Activated CD4-positive, alpha-beta T cell treated with anti-CD3 and anti-CD28 coated beads, Interleukin-2, amount 10 ng/mL, durations not matched to agents 24 days and 14 days (primary cell): ENCODE measurements at places on chromosomes 1 and 21. TPM values are rescaled to one million over a fixed set of nuclear protein-coding genes. Genes with fewer than 3 reads are reported as not detected.

The GUCA2B gene
- not detected in 2 replicates for total RNA-seq

DNA sequence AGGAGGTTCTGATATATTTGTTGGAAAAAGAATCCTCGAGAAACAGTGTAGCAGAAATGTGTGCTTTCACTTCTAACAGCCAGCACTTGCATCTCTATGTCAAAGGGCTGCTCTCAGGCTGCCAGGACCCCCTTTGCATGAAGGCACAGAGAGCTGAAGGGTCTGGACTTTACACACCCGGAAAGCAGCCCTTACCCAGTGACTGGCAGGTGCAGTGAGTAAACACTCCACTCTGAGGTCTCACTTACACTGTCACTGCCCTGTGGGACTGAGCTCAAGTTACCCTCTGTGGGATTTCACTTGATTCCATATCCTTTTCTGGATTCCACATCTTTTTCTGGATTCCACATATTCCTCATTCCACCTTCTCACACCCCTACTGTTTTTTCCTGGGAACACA is 40.8 kb upstream of the PPP2R5A start:
- peaks cover 7% of the 10 kb centered on the region for H3K36me3 ChIP-seq
- no peak for DNase-seq
- H3K27ac ChIP-seq, result peak overlapping the region; percentile 34
- H3K27me3 ChIP-seq, result peaks cover 2% of the 10 kb centered on the region
- H3K4me1 ChIP-seq, result peaks cover 24% of the 10 kb centered on the region

The KRTCAP2 gene
- 244 and 245 TPM in 2 replicates for total RNA-seq

The CYYR1 gene
- not detected in 2 replicates for total RNA-seq

DNA sequence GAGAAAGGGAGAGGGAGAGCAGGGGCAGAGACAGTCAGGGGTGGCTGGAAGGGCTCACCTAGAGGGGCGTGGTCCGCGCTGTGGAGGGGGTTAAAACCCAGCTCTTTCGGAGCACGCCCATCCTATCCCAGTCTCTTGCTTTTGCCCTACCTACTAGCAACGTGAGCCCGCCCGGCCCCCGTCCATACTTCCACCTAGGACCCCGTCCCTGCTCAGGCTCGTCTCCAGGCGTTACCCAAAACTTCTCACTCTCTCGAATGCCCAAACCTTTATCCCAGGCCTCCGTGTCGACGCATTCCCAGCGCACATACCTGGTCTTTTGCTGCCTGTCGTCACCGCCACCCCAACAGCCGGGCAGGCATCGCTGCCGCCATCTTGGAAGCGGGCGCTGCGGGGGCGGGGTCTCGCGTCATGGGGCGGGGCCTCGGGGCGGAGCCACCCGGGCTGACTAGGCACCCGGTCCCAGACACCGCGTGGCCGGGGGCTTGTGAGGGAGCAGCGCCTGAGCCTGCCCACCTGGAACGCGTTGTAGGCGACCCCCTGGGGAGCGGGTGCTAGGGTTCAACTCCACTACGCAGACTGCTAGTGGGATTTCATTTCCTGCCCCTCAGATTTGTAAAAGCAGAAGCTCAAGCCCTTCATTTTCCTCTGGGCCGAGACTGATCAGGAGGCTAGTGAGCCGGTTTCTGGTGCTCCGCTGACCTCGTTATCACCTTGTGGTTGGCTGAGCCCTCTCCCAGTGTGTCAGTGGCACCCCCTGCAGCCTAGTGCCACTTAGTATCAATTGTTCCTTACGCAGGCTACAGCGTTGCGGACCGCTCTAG is at the start of gene B4GALT3:
TSS of gene B4GALT3 (minus strand) at position 396 of the 824 bp plus-strand sequence. CDS start 1,447 bp downstream, outside the sequence.
- H3K36me3 ChIP-seq, result peaks cover 42% of the 10 kb centered on the region
- H3K4me3 ChIP-seq, result peak within 1 kb of the TSS; percentile 100
- H3K4me1 ChIP-seq, result peaks cover 59% of the 10 kb centered on the region
- H3K27ac ChIP-seq, result peak within 1 kb of the TSS; percentile 100
- DNase-seq, result peak; percentile 99

GRCh38 chr1:8239039-8239305 is 78.9 kb upstream of the SLC45A1 start:
- peaks cover 4% of the 10 kb centered on the region for H3K27me3 ChIP-seq
- DNase-seq, result no peak
- H3K4me3 ChIP-seq, result no peak overlapping the region
- peaks cover 6% of the 10 kb centered on the region for H3K4me1 ChIP-seq

The DLGAP3 gene
- total RNA-seq, result 0.54 and 0.75 TPM in 2 replicates

- no peaks in the 10 kb centered on the region for H3K4me1 ChIP-seq
- peaks cover 2% of the 10 kb centered on the region for H3K27me3 ChIP-seq
- no peaks in the 10 kb centered on the region for H3K36me3 ChIP-seq
- no peak overlapping the region for H3K27ac ChIP-seq
- H3K4me3 ChIP-seq, result no peak overlapping the region
Measured at GRCh38 chr1:76428028-76428427, 353.5 kb downstream of the ST6GALNAC3 start.

DNA sequence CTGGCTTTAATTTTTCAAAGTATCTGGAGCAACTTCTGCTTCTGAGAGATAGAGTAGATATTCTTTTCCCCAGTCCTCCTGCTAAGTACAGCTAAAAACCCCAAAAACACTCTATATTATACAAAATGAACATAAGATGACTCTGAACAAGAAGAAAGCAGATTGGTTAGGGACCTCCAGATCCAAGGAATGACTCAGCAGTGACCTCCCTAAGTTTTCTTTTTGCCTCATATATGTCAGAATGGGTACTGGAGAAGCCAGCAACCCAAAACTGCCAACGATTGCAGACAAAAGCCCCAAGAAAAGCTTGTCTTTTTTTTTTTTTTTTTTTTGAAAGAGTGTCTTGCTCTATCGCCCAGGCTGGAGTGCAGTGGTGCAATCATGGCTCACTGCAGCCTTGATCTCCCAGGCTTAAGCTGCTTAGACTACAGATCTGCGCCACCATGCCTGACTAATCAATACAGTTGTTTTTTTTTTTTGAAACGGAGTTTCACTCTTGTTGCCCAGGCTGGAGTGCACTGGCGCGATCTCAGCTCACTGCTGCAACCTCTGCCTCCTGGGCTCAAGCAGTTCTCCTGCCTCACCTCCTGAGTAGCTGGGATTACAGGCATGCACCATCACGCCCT is 22.7 kb downstream of the NDUFS5 start:
- DNase-seq, result no peak
- H3K27ac ChIP-seq, result no peak overlapping the region
- peaks cover 4% of the 10 kb centered on the region for H3K4me1 ChIP-seq
- no peaks in the 10 kb centered on the region for H3K27me3 ChIP-seq

GRCh38 chr1:171919891-171920887 is 78.9 kb downstream of the DNM3 start:
- no peak for DNase-seq
- no peaks in the 10 kb centered on the region for H3K4me1 ChIP-seq
- no peak overlapping the region for H3K4me3 ChIP-seq

DNA sequence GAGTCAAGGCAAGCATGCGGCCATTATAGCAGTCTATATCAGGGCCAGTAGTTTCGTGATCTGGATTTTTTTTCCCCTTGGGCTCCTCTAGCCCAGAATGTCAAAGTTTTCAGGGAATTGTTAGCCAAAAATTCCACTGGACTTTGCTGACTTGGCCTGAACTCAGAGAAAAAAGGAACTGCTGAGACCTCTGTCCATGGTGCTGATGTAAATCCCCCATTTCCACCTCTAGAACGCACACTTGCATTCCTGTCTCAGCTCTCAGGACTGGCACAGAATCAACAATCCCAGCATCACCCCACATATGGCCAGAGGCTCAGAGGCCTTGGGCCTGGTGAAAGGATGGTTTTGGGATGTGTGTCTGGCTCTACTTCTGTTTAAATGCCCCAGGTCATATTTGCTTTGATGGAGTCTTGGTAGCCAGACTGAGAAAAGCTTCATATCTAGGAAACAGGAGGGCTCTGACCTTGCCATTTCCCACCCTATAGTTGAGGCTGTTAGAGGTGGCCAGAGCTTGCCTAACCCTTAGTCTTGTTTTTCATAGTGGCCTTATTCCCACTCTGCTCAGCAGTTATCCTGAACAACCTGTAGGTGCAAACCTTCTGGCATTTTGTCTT is 16.9 kb upstream of the EFCAB14 start:
- DNase-seq, result peak; percentile 79
- H3K27me3 ChIP-seq, result peaks cover 15% of the 10 kb centered on the region
- H3K4me3 ChIP-seq, result no peak overlapping the region
- H3K36me3 ChIP-seq, result no peaks in the 10 kb centered on the region

- H3K36me3 ChIP-seq, result peaks cover 4% of the 10 kb centered on the region
- H3K4me1 ChIP-seq, result peaks cover 27% of the 10 kb centered on the region
- peaks cover 5% of the 10 kb centered on the region for H3K27me3 ChIP-seq
- no peak overlapping the region for H3K4me3 ChIP-seq
- H3K27ac ChIP-seq, result no peak overlapping the region
- DNase-seq, result no peak
Measured at GRCh38 chr21:31370281-31370892, 26.3 kb upstream of the TIAM1 start.

DNA sequence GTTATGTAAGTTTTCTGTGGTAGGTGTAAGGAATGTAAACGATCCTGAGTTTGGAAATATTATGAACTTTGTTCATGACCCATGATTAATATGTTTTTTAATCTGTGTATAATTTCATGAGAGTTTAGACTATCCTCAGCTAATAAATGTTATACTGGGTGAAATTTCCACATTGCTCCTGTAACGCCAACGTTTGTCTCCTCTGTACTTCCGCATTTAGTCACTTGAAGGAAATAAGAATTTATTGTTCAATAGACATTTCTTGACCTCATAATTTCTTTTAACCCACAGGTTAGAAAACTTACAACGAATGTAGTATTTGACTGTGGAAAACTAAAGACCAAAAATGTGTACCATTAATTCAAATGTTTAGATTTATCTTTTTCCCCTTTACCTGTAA is 876 bp downstream of the KCNJ15 start:
- no peaks in the 10 kb centered on the region for H3K36me3 ChIP-seq
- no peak overlapping the region for H3K27ac ChIP-seq
- no peak overlapping the region for H3K4me3 ChIP-seq
- peaks cover 39% of the 10 kb centered on the region for H3K27me3 ChIP-seq

The FCRL1 gene
- total RNA-seq, result not detected in 2 replicates

- H3K4me1 ChIP-seq, result peaks cover 22% of the 10 kb centered on the region
- DNase-seq, result no peak
- no peaks in the 10 kb centered on the region for H3K36me3 ChIP-seq
Measured at GRCh38 chr1:31977385-31978131, 36.1 kb upstream of the KHDRBS1 start.

- H3K27ac ChIP-seq, result no peak overlapping the region
- H3K4me3 ChIP-seq, result no peak overlapping the region
Measured at GRCh38 chr21:16013570-16013969, 283.8 kb downstream of the USP25 start.

The FAM110D gene
- total RNA-seq, result 0.07 and 0.09 TPM in 2 replicates

DNA sequence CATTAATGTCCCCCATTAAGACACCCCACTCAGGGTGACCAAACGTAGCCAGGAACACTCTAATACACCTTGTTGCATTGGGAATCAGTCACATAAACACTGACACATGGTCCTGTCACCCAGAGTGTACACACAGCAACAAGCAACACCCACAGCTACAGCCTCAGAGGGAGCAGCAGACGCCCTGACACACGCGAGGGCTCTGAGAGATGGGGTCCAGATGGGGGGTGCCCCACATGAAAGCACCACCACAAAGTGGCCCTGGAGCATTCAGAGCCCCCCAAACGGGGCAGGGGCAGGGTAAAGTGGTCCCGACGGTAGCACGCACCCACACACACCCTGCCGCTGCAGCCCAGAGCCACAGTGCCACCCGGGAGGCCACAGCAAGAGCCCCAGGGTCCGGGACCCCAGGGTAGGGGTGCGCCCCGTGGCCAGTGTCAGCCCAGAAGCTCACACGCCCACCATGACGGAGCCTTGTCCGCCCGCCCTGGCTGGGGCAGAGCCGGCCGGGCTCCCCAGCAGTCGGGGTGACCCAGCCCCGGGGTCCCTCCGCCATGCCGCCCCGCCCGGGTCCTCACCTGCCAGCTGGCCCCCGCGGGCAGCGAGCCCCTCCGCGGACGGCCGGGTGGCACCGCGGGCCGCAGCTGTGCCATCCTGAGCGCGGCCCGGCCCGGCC is 47.3 kb downstream of the RAP1GAP start:
- H3K36me3 ChIP-seq, result no peaks in the 10 kb centered on the region
- peaks cover 19% of the 10 kb centered on the region for H3K27me3 ChIP-seq
- peak overlapping the region; percentile 49 for H3K4me3 ChIP-seq
- H3K27ac ChIP-seq, result no peak overlapping the region
- no peaks in the 10 kb centered on the region for H3K4me1 ChIP-seq

DNA sequence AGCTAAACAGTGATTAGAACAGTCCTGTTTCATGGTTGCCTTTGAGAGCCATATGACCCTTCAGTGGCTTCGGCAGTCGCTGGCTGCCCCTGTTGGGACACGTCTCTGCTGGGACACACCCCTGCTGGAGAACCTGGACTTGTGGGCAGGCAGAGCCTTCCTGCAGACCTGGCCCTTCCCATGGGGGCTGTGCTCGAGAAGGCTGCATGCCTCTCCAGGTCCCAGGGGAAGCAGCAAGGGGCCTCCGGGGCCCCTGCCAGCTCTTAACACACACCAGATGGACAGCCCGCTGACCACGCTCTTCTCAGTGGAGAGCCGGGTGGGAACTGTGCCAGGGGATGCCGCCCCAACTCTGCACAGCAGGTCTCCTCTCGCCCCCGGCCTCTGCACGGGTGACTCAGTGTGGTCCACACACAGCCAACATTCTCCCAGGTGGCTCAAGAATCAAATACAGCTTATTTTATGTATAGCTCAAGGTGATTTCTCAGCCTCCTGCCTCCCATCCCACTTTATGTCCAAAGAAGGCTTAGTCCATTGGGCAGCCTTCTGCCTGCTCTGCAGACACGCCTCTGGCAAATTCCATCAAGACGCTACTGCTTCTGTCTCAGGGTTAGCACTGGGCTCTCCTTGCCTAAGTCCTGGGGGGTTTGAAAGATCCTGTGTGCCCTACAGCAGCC is 450.8 kb downstream of the KIF26B start:
- H3K27ac ChIP-seq, result no peak overlapping the region
- H3K27me3 ChIP-seq, result peaks cover 2% of the 10 kb centered on the region
- no peak overlapping the region for H3K4me3 ChIP-seq
- H3K4me1 ChIP-seq, result no peaks in the 10 kb centered on the region

The FCMR gene
- total RNA-seq, result 19.6 and 23.2 TPM in 2 replicates

DNA sequence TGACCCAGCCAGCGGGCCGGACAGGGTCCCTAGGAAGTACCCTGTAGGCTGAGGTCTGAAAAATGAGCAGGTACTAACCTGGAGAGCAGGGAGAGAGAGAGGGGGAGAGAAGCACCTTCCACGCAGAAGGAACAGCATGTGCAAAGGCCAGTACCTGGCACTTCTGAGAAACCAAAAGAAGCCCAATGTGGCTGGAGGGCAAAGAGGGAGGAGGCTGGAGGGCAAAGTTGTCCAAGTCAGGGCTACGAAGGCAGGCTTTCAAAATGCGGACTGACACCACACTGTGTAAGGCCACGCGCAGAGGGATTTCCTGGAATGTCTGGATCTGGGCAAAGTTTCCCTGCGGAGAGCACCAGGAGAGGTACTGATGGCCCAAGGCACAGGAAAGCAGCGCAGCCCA is 64.4 kb downstream of the SSBP3 start:
- H3K36me3 ChIP-seq, result peaks cover 13% of the 10 kb centered on the region
- DNase-seq, result no peak
- H3K27me3 ChIP-seq, result no peaks in the 10 kb centered on the region
- H3K27ac ChIP-seq, result no peak overlapping the region

- no peak overlapping the region for H3K4me3 ChIP-seq
- no peaks in the 10 kb centered on the region for H3K27me3 ChIP-seq
- peaks cover 17% of the 10 kb centered on the region for H3K4me1 ChIP-seq
- H3K27ac ChIP-seq, result no peak overlapping the region
Measured at GRCh38 chr1:36093226-36093625, 4.5 kb downstream of the ADPRS start.
